ENCODE measurements at places on chromosomes 3 and 15. TPM values are rescaled to one million over a fixed set of nuclear protein-coding genes. Genes with fewer than 3 reads are reported as not detected.

The SLC28A2 gene
- not detected for total RNA-seq

The FGD5 gene
- total RNA-seq: not detected

The RLBP1 gene
- total RNA-seq: not detected

The GP9 gene
- not detected for total RNA-seq

The DENND6A gene
- 28.0 TPM for total RNA-seq

The NISCH gene
- total RNA-seq: 53.7 TPM

The GOLGA6D gene
- total RNA-seq: not detected

The FBXW12 gene
- total RNA-seq: not detected

The ARPC4 gene
- 315 TPM for total RNA-seq

The GPR149 gene
- total RNA-seq: not detected

The OCA2 gene
- not detected for total RNA-seq

The STT3B gene
- 174 TPM for total RNA-seq

The APOD gene
- 0.97 TPM for total RNA-seq

The MKRN2OS gene
- not detected for total RNA-seq

The CD47 gene
- 97.3 TPM for total RNA-seq

The PARP14 gene
- total RNA-seq: 11.6 TPM

The THPO gene
- not detected for total RNA-seq

The UBAP1L gene
- 0.43 TPM for total RNA-seq

The ATR gene
- 35.2 TPM for total RNA-seq

The CCDC191 gene
- 2.4 TPM for total RNA-seq

The POLG gene
- total RNA-seq: 66.7 TPM

The C3orf85 gene
- total RNA-seq: not detected
